Urinary bladder (tissue), 4 donors: ENCODE measurements at places on chromosomes 1 and 21.

DNA sequence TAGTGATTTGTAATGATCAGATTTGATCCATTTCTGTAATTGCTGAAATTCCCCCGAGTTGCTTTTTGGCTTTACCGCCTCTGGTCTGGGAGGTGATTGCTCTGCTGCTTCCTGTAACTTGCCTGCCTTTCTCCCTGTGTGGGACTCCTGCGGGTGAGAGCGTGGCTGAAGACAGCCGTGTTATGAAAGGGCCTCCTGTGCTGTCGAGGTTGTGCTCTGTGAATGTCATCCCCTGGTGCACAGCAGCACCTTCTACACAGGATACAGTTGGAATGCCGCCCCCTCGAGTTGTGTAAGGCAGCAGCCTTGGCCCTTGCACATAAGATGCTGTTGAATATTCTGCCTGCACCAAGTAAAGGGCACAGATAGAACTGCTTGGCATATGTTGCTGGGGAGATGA is 5.9 kb downstream of the SOD1 start:
- no peak for DNase-seq

DNA sequence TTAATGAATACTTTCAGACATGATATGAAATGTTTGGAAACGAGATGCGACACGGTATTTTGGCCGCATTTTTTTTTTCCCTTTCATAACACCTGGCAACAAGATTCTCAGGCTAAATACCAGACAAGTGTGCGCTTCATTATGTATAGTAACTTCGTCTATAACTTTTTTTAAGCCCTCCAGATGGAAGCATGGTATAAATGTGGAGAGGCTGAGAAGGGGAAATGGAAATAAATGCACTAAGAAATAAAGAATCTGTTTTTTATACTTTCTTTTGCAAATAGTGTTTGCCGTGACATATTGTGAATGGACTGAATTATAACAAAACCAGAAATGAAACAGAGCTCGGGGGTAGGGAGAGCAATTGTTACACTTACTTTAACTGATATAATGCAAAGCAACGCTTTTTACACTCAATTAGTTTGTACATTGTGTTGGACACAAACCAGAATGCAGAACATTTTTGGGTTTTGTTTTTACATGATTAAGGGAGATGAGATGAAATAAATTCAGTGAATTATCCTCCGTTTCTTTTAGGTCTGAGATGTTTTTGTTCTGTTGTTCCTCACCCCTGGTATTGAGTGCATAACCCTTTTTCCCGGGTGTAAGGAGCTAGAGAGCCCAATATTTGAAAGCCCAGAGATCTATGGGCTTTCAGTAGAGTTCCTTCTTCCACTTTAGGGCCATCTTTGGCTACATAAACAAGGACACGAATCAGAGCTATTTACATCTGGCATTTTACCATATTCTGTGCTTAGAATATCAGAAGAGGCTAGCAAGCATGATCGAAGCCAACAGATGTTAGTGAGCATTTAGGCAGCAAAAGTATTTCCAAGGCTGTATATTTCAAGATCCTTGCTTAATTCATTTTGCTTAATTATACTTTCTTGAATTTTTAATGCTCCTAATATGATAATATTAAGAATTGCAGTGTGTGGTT is 478.0 kb downstream of the CAMTA1 start:
- no peak for DNase-seq

DNA sequence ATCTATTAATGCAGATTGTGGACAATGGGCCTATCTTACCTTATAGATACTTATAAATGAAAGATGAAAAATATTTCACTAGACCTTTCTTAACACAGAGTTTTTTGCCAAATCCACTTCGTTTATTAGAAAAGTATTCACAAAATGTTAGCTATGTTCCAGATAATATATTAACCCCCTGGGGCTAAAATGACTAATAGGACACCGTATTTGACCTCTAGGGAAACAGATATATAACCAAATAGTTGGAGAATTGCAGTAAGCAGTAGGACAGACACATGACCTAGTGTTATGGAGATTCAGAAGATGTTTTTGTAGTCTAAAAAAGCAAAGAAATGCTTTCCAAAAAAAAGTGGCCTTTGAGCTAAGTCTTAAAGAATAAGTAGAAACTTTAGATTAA is 106.9 kb downstream of the SEC16B start:
- no peak for DNase-seq

GRCh38 chr21:34579411-34579810 is 35.5 kb downstream of the RCAN1 start:
- no peak for DNase-seq

GRCh38 chr1:117564227-117565075 is 41.4 kb upstream of the TENT5C start:
- DNase-seq = no peak

DNA sequence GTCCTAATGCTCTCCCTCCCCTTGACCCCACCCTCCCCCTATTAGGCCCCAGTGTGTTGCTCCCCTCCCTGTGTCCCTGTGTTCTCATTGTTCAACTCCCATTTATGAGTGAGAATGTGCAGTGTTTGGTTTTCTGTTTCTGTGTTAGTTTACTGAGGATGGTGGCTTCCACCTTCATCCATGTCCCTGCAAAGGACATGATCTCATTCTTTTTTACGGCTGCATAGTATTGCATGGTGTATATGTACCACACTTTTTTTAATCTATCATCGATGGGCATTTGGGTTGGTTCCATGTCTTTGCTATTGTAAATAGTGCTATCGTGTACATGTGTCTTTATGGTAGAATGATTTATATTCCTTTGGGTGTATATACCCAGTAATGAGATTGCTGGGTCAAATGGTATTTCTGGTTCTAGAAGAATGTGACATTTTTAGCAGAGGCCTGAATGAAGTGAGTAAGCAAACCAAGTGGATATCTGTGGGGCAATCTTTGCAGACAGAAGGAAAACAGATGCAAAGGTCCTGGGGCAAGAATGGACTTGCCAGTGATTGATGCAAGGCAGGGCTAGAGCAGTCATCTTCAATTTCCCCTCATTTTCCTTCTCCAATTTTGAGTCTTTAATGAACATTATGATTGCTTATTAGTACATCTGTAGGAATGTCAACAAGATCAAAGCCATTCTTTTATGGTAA is 50.2 kb downstream of the UBE4B start:
- no peak for DNase-seq

DNA sequence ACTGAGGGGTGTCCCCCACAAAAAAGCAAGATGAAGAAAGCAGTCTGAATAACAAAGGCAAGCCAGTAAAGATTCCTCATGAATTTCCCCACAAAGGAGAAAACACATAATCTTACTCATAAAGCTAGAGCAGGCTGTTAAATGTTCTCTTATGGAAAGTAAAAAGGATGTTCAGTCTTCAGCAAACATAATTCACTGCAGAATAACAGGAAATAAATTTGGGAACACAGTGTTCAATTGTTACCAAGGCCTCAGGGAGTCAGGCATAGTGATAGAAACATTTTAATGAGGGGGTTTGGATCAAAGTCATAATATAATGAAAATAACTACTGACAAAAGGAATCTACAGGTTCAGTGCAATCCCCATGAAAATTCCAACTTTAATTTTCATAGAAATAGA is 297.6 kb downstream of the DPYD start:
- DNase-seq = no peak

GRCh38 chr1:82441402-82441801 is 640.7 kb downstream of the ADGRL2 start:
- no peak for DNase-seq

GRCh38 chr1:212218911-212219310 is 66.3 kb upstream of the PPP2R5A start:
- DNase-seq = no peak

DNA sequence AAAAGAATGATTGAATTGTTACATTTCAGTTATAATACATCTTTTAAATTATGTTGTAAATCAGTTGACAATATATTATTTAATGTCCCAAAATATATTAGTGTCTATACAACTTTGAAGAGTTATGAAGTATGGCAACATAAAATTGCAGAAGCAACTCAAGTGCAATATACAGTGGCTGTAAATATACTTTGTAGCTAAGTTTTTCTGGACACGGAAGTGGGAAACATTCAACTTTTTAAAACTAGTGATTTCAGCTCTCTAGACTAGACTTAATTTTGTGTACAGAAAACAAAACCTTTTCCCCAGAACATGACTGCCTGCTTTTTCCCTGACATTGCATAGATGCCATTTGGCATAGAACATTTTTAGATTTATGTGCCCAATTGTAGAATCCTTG is 29.5 kb upstream of the ABCG1 start:
- DNase-seq = no peak

- DNase-seq = no peak
Measured at GRCh38 chr1:228005511-228006033, 1.2 kb upstream of the WNT3A start.

- no peak for DNase-seq
Measured at GRCh38 chr21:42214081-42214750, 4.7 kb upstream of the ABCG1 start.

- no peak for DNase-seq
Measured at GRCh38 chr1:31785947-31786290, 21.8 kb upstream of the ADGRB2 start.
